OCI-M1 (cell line): ENCODE measurements at places on chromosomes 2 and 18.

DNA sequence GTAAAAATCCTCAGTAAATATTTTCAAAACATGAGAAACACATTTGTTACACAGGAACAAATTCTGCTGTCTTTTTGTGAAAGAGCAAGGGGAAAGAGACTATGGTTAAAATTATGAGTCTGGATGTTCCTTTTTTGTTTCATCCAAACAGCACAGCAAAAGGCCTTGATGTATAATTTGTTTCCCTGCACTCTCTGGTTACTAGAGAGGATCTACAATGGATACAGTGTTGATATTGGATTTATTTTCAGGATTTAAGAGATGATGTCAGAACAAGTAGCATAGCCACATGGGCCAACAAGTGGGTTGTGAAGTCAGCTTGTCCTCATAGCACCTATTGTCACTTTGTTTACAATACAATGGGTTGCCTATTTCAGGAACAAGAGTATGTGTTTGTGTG is 11.3 kb upstream of the ERBB4 start:
- DNase-seq, result no peak

DNA sequence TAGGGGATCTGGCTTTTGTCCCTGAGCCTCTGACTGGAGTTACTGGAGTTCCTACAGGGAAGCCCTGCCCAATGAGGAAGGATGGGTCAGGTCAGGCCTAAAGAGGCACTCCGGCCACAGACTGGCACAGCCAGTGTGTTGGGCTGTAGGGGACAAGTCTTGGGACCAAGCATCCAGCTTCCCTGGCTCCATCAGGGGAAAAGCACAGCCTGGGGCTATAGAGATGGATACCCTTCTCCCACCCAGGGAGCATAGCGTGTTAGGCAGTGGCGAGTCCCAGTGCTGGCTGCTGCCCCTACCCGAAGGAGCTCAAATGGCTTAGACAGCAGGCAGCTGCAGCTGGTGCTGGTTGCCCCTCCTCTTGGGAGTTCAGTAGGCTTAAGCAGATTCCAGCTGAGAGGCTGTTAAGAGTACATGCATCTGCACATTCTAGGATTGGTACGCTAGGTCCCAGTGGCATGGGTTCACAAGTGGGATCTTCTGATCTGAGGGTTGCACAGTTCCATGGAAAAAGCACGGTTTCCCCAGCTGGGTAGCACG is 111.4 kb downstream of the DCDC2C start:
- DNase-seq, result no peak

DNA sequence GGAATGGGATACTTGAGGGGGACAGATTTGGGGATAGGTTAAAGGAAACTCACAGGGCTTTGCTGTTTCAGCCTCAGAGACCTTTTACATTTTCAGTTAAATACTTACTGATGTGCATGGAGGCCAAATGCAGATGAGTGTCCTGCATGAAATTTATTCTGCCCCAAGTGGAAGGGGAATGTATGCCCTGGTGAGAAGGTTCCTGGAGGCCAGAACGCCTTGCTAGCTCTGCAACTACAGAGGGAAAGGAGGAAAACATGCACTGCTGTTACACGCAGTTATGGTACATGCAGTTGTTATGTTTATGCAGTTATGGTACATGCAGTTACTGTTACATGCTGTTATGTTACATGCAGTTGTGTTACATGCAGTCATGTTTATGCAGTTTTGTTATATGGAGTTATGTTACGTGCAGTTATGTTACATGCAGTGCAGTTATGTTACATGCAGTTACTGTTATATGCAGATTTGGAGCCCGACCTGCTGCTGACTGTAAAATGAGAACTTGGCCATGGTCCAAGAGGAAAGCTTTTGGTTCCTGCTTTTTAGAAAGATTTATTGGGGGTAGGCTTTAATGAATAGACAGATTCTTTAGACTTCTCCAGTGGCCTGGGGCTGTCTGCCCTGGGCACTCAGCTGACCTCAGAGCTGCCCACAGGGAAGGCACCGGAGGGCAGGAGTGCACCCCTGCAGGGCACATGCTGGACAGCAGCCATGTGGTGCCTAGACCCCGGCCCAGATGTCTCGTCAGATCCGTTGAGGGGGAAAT is 84.1 kb downstream of the LDLRAD4 start:
- peak; percentile 26 for DNase-seq

- DNase-seq, result no peak
Measured at GRCh38 chr2:66565291-66565690, 130.4 kb downstream of the MEIS1 start.

- DNase-seq, result peak; percentile 18
Measured at GRCh38 chr18:69636529-69637301, 236.0 kb downstream of the DOK6 start.

DNA sequence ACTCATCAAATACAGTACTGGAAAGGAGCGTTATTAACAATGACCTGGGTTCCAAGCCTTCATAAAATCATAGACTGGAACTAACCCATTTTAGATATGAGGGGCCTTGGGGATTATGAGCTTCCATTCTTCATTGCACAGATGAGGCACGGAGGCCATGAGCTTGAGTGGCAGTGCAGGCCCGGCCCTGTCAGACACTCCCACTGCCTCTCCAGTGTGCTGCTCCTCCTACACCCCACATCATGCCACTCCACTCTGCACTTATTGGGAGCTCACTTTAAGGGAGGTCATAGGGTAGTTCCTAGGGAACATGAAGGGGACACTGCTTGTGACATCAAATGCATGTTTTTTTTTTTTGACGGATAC is 77.9 kb downstream of the TSN start:
- no peak for DNase-seq

GRCh38 chr2:128317181-128317898 is 1.3 kb downstream of the HS6ST1 start:
- DNase-seq, result peak; percentile 53

DNA sequence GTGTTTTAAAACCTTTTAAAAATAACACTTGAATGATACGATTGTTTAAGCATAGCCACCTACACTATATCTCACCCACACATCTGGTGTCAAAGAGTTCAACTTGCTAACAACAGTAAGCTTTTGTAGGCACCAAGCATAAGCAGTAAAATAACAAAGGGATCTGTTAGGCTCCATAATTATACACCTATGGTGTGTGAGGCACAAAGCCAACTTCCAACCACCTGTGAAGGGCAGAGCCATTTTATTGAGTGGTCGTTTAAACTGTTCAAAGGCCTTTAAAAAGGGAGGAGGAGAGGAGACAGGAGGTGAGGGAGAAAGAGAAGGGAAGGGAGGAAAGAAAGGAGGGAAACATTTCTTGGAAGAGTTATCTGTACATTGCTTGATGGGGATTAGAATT is 27.9 kb downstream of the NEMP2 start:
- no peak for DNase-seq
